ENCODE measurements at places on chromosomes 7 and 10.

- DNase-seq, result no peak
Observed at GRCh38 chr7:857661-858060, 18.7 kb upstream of the GET4 start.

DNA sequence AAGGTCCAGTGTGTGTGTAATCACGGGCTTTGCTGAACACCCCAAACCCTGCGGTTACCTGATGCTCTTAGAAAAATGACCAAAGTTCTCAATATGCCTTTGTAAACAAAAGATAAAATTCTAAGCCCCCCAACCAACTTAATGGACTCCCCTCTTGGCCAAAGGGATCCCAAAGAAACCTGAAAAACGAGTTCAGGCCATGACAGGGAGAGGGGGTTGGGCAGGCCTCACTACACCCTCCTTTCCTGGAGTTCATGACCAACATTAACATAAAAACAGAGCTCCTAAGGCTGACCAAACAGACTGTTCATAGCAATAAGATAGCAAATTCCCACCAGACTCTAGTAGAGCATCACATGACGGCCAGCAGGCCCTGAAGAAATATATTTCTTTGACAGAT is 3.0 kb upstream of the VIPR2 start:
- no peak for DNase-seq

DNA sequence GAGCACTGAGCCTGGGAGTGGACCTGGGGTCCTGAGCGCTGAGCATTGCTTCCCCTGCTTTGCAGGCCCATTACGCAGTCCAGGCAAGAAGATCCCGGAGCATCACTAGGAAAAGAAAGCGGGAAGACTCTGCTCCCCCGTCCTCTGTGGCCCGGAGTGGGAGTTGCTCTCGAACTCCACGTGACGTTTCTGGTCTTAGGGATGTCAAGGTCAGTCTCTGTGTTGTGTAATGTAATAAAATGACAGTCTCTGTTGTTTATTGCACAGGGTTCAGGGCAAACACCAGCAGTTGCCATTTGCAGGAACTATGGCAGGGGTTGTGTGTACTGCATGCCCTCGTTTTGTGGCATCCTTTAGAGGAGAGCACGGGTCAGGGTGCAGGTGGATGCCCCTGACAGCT is 10.0 kb downstream of the IDI2 start:
- no peak for DNase-seq

DNA sequence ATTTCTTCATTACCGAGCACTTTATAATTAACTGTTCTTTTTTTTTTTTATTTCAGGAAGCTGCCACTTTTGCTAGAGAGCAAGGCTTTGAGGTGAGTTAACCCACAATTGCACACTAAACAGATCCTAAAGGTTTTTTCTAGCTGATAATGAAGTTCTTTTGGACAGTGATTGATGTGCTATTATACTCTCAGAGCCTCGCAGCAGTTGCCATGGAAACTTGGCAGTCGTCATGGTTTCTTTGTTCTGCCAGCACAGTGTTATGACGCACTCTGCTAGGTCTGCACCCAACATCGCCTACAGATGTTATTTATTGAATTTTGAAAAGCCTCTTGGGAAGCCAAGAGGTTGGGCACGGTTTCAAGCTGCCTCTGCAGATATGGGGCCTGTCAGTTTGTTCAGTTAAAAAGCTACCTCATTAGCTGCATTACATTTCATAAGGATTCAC is 237.2 kb upstream of the KAT6B start:
- DNase-seq, result peak; percentile 31

- no peak for DNase-seq
Observed at GRCh38 chr7:138814816-138815332, 16.9 kb upstream of the ATP6V0A4 start.

DNA sequence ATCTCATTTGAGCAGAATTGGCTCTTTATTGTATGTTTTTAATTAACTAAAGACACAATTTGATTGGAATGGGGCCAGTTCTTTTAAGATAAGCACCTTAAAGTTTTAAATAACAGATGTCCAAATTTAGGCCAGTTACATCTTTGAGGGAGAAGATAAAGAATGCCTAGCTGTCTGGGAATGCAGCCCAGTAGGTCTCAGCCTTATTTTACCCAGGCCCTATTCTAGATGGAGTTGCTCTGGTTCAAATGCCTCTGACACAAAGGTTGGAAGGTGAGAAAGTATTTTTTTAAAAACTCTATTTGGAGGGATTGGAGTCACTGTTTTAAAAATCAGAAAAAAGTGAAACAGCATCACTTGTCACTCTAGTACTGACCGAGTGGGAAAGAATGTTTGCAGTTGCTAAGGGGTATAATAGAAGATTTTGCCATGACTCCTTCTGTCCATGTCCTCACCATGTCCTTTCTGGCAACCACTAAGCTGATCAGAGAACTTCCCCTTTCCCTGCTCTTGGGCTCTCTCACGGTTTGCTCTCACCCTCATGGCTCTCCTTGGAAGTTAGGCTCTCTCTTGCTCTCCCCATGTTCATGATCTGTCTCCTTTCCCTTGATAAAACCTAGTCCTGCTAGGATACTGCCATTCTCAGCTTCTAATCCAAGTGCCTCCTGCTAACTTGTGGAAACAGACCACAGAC is 238.2 kb upstream of the AGK start:
- DNase-seq, result no peak

GRCh38 chr10:89327803-89328441 is at the start of gene IFIT3:
TSS of gene IFIT3 (plus strand) at chr10:89327997. CDS start at chr10:89328074, 77 bp downstream.
- DNase-seq, result no peak

Data from activated CD8-positive, alpha-beta memory T cell treated with anti-CD3 and anti-CD28 coated beads for 48 hours (primary cell).